Colonic mucosa (tissue), 4 donors: ENCODE measurements at places on chromosomes 12 and 14. TPM values are rescaled to one million over a fixed set of nuclear protein-coding genes. Genes with fewer than 3 reads are reported as not detected.

GRCh38 chr14:101546706-101547105 lies 14.6 kb upstream of the DIO3 start:
- no peak for DNase-seq

GRCh38 chr14:47425302-47425701 lies 250.1 kb downstream of the MDGA2 start:
- no peak for DNase-seq

DNA sequence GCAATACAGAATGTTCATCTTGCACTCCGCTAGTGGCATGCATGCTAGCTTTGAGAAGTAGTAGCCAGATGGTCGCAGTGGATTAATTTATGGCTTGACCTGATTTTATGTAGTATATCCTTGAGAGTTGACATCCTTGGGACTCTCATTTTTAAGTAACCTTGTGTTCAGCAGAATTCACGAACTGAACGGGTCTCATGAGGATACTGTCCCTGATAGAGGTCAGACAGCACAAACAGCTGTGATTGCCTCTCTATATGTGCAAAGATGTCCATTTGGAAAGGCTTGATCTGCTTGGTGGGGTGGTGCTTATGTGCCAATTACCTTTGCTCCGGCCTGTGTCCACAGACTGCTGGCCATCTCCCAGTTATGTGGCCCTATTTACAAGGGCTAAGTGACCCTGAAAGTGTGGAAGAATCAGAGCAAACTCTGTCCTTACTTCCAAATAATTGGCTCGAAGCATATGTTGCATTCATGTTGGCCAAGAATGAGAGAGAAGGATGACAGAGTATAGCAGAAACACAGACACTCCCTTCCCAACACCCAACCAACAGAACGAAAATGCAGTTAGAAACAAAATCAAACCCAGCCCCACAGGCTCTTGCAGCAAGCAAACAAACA lies 167.1 kb downstream of the CRADD start:
- no peak for DNase-seq

PTPRR gene
- 43.8 TPM for total RNA-seq

CALM1 gene
- total RNA-seq = 676 TPM

GRCh38 chr12:116138781-116139180 lies 138.7 kb downstream of the MED13L start:
- no peak for DNase-seq

- no peak for DNase-seq
These were observed 233.3 kb upstream of the FLRT2 start for GRCh38 chr14:85296456-85297210.

IL23A gene
- total RNA-seq = 0.27 TPM
